T-helper 2 cell treated with Interferon-gamma antibody and Interleukin-4, amounts not matched to agents 5 μg/mL and 100 μg/mL, for 36 hours (primary cell): ENCODE measurements at places on chromosomes 1 and 21.

DNA sequence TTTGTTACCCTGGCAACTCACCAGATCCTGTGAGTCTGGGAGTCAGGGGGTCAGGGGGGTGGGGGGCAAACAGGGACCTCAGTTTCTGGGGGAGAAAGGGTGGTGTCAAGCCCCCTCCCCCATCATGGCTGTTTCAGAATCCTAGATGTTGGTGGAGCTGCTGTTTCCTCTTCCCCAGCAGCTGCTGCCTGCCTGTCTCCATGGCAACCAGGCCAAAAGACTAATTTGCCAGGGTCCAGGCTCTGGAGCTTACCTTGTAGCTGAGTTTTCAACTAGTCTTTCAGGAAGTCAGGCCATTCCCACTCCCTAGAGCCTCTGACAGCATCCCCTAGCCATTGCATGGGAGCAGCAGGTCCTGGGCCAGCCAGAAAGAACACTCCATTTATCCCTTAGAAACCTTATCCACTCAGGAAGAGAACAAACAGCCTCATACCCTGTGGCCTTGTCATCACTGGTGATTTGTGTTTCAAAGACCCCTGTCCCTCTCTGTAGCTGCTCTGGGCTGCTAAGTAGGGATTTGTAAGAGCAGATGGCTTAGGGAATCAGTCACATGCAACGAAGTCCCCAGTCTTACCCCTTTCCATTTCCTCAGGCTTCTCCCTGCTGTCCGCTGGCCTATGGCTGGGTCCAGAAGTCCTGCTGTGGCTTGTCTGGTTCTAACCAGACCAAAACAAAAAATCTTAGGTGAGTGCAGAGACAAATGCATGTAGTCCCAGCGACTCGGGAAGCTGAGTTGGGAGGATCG is 21.5 kb upstream of the STMN1 start:
- no peak for DNase-seq

- DNase-seq = no peak
These were observed 7.6 kb downstream of the NHLH1 start for GRCh38 chr1:160374306-160375110.

DNA sequence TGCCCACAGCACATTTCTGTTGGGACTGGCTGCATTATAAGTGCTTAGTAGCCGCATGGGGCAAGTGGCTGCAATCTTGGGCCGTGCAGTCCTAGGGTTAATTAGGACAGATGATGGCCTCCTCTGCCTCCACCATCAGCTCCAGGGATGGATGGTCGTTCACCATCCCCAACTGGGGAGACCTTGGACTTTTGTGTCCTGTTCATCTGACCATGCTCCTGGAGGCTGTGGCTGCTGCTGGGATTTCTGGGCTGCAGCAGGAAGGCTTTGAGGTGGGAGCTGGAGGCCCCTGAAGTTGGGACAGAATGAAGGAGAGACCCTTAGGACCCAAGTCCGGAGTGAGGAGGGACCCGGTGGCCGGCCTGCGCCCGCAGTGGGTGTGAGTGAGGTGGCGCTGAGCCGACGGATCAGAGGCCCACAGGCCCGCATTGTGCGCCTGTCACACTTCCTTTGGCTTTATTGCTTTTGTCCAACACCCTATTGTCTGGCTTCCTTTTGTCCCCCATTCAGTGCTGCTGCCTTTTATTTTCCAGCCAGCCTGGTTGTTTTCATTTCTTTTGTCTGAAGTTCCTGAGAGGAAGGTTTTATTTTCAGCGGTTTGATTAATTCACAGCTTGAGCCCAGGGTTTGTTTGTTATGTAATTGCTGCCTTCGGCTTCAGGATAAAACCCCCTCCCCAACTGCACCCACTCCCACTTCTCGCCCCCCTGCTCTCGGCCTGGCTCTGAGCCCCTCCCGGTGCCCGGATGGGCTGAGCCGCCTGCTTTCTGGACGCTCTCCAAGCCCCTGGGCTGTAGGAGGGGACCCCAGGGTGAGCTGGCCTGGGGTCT is 35.6 kb downstream of the SOX13 start:
- DNase-seq = no peak

- no peak for DNase-seq
These were observed 19.3 kb upstream of the SLC16A1 start for GRCh38 chr1:112975336-112975735.

DNA sequence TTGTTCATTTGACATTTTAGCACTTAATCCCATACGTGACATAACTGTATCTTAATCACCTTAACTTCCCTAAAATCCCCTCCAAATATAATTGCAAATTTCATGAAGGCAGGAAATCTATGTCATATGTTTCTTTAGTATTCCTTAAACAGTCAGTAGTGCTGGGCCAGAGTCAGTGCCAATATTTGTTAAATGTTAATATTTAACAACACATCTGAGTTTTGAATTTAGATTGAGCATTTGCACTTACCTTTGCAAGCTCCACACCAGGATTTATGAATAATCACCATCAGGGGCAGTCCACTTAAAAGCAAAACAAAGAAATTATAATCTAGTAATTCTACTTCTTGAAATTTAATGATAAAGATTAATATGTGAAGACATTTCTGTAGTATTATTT is 5.3 kb downstream of the KTI12 start:
- no peak for DNase-seq

GRCh38 chr1:17909634-17910033 is 154.5 kb downstream of the ACTL8 start:
- DNase-seq = no peak

- DNase-seq = no peak
These were observed 9.0 kb upstream of the TBX19 start for GRCh38 chr1:168271636-168272035.

DNA sequence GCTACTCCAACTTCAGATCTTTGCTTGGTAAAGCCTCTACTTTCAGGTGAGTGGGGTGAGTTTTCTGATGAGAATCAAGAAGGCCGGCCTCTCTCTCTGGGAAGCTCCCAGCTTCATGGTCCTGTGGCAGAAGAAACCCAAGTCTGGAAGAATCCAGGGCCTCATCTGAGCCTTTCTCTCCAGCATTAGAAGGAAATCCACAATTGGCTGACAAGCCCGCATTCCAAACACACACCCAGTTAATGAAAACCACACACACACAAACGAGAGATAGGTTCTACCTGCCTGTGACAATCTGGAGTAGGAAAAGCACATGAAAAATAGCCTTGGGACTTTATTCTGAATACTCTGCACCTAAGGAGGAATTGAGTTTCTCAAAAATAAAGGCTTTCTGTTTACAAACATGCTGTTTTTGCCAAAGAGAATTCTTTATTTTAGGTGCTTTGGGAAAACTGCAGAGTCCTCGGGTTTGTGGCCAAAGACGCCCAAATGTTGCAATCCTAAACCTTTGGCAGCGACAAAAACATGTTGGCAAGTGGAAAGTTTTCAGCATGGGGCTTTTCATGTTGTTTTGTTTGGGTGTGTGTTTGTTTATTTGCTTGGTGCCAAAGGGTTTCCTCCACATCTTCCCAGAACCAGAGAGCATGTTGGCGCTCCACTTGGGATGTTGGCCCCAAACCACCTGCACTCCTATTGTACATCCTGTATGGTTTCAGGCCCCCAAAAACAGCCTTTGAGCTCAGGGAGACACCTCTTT is 216.2 kb downstream of the SETD4 start:
- no peak for DNase-seq
